Activated T-cell treated with anti-CD3 and anti-CD28 coated beads, Interleukin-2, amount 50 U/mL, for 72 hours (primary cell): ENCODE measurements at places on chromosomes 4 and X.

DNA sequence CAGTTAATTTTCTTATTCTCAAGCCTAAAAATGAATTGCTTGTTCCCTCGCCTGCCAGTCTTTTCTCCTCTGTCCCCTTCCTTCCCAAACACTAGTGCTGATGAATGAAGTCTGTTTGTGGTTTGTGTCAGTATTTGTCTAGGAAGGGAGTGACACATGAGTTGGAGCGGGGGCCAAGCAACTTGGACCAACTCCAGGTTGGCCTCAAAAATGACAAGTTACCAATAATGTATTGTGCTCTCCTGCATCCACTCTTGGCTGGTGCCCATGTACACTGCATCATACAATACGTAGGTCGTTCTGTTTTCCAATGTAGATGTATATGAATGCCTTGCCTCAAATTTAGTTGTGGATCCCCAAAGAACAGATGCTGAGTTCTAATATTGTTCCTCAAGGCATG is 223.0 kb upstream of the GPC4 start:
- no peak for DNase-seq

DNA sequence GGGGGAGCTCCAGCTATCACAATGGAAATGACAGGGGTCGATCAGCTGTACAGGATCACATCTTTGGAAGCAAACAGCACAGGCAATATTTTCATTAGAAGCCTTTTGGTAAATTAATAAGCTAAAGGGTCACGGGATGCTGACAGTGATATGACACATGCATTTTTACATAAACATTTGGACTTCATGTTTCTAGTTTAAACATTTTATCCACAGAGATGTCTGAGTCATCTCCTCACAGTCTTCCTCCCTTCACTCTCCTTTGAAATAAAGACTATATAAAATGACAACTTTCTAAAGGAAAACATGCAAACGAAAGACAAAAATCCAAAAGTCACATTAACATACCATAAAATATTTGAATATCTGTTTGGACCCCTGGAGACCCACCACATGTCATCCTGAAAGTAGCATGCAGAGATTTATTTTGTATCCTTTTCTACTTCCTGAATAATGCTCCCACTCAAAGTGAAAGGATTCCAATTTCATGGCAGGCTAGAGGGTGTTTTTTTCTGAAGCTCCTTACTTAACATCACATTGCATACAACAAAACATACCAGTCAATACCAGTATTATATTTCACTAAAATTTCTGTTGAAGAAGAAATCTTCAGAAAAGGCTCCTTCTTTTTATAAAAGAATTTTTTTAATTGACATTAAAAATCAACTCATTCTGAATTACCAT is 200.1 kb upstream of the PPARGC1A start:
- DNase-seq: no peak

- DNase-seq: no peak
Measured at GRCh38 chr4:110138551-110138950, 59.9 kb downstream of the ELOVL6 start.

GRCh38 chr4:54840992-54841768 is 183.4 kb downstream of the KIT start:
- DNase-seq: no peak

DNA sequence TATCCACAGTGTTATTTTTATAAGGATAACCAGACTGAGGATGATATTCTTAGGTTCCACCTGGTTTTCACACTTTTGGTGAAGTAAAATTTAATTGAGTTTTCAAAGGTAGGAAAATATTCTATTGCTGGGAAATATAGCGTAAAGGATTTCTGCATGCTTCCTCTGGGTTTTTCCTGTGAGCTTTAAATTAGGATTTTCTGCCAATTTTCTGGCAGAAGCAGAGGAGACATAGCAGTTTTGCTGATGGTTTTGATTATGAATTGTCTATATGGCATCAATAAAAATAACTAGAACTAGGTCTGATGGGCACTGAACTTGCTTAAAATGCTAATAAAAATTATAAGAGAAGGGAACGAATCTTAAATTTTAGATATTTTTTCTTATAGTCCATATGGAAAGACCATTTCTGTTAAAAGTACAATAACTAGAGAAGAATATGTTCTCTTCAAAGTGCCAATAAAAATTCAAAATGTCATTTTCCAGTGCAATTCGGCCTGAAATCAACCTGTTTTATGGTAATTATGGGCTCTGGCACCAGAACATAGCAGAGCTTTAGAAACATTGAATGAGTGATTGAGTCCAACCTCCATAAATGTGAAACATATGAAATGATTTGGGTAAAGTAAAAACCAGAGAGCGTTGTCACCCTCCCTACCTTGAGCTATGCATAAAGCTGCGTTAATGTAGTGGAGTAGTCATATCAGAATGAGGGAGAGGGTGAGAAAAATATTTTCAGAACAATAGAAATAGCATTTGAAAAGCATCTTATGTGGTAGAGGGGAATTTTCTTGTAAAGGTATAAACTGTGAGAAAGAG is 279.7 kb downstream of the SPRY1 start:
- no peak for DNase-seq
